ENCODE measurements at places on chromosomes 13 and 19.

GRCh38 chr13:112881656-112882554, 87.1 kb upstream of the MCF2L start:
- DNase-seq, result no peak

- no peak for DNase-seq
Measured at GRCh38 chr13:53778937-53779336, 750.3 kb downstream of the OLFM4 start.

- no peak for DNase-seq
Measured at GRCh38 chr13:62209529-62209928, 793.9 kb upstream of the PCDH20 start.

GRCh38 chr19:15374105-15374651, 5.4 kb downstream of the AKAP8 start:
- DNase-seq, result no peak

GRCh38 chr19:29117926-29118325, 95.0 kb downstream of the UQCRFS1 start:
- DNase-seq, result no peak

DNA sequence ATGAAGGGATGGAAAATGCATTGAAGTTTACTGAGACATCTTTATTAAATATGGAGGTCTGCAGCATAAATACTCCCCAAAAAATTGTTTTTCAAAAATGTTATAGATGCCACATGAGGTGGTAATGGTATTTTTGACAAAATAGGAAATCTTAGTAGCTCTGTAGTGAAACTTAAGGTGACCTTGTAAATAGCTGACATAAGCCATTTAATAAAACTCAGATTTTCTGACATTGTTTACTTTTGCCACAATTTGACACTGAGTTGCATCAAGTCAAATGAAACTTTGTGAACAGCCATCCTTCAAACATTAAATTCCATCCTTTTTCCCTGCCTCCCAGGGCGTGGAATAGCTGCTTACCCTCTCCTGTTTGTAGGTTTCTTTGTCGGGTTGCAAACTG, 953.1 kb downstream of the PCDH17 start:
- DNase-seq, result no peak

DNA sequence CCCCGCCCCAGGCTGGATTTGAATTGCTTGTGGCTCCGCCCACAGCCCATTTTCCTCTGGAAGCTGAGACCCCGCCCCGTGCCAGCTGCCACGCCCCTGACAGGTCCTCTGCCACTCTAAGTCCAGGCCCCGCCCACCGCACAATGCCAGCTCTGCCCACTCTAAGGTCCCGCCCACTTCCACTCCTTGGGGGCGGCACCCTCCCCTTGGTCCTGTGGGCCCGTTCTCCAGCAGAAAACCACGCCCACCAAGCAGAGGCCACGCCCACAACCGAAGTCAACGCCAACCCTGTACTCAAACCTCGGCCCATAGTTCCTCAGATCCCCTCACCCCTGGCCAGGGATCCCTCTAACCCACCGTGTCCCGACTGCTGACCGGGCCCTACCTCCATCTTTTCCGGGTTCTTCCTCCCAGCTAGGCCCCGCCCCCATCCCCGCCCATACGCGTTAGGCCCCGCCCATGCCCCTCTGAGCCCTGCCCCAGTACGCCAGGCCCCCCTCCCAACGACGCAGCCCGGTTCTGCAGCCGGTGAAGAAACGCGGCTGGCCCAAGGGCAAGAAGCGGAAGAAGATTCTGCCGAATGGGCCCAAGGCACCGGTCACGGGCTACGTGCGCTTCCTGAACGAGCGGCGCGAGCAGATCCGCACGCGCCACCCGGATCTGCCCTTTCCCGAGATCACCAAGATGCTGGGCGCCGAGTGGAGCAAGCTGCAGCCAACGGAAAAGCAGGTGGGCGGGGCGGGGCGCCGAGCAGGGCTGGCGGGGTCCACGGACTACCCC, 1.3 kb downstream of the HMG20B start:
- peak; percentile 62 for DNase-seq

DNA sequence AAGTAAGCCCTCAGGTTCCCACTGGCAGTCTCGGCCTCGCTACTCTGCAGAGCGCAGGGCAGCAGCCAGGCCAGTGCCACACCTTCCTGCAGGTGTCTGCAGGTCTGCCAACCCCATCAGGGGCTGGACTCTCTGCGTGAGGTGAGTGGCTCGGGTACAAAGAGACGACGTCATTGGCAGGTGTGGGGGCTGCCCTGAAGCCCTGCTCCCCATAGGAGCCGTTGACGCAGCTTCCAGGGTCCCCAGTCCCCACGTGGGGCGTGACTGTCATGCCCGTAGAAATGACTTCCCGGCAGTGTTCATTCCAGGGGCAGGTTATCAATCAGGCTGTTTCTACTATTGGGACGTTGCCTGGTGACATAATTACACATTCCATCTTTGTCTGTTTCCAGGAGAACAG, 15.3 kb upstream of the GJB6 start:
- no peak for DNase-seq
